ENCODE measurements at places on chromosomes 4 and X.

DNA sequence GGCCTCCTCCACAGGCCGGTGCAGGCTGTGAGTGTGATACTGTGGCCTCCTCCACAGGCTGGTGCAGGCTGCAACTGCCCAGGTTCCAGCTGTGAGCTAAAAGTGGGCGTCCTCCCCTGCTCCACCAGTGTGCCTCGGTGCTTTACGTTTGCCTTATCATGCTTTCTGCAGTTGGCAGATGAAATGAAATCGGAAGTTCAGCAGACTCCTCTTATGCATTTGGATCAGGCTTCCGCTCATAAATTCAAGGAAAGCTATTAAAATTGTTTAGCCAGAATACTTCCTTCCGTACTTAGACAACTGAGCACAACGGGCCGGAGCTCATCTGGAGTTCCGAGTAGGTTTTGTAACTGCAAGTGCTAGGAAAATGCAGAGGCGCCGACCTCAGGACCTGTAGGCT is 12.0 kb downstream of the CYP4V2 start:
- no peak for DNase-seq
- no peaks in the 10 kb centered on the region for H3K4me1 ChIP-seq
- no peaks in the 10 kb centered on the region for H3K27me3 ChIP-seq

GRCh38 chr4:37567836-37568235 is 118.3 kb downstream of the RELL1 start:
- no peak overlapping the region for H3K27ac ChIP-seq
- H3K4me1 ChIP-seq: no peaks in the 10 kb centered on the region
- no peaks in the 10 kb centered on the region for H3K36me3 ChIP-seq
- H3K4me3 ChIP-seq: no peak overlapping the region

- H3K4me1 ChIP-seq: no peaks in the 10 kb centered on the region
- no peaks in the 10 kb centered on the region for H3K36me3 ChIP-seq
- no peak overlapping the region for H3K27ac ChIP-seq
These were observed 143.3 kb downstream of the BANK1 start for GRCh38 chr4:101933855-101934254.

DNA sequence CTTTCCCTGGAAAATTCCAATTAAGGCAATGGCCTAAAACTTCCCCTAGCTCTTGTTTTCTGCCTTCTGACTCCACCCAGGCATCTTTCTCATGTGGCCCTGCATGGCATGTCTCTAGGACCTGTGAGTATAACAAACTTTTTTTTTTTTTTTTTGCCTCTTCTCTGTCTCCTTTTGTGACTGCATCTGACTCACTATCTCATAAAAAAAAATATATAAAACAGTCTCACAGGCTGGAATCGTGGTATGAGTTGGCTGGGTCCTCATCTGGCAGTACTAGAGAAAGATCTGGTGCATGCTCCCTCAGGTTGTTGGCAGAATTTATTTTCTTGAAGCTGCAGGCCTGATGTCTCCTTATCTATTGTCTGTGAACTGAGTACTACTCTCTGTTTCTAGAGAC is 313.9 kb downstream of the TECRL start:
- no peak for DNase-seq
- H3K4me3 ChIP-seq: no peak overlapping the region
- H3K36me3 ChIP-seq: no peaks in the 10 kb centered on the region

DNA sequence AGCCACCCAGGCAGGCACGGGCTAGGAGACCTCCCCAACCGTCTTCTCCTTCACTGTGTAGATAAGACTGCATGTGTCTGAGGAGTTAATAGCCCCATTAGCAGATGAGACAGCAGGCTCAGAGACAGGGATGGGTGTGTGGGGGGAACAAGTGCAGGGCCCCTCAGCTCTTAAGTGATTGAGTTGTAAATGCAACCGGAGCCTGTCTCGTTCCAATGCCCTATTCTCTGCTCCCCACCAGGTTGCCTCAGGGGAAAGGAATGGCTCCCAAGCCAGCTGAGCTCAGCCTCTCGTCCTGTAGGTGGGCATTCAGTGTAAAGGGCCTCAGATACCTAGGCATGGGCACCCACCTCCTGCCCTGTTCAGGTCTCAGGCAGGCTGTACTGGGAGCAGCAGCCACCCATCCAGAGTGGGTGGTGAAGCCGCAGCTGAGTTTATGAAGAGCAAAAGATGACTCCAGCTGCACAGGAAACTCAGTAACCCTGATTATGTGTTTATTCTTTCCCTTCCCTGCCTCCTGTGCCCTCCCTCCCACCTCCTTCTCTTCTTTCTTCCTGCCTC is 87.3 kb downstream of the PJA1 start:
- H3K36me3 ChIP-seq: no peaks in the 10 kb centered on the region
- no peaks in the 10 kb centered on the region for H3K4me1 ChIP-seq
- H3K4me3 ChIP-seq: no peak overlapping the region
- no peak overlapping the region for H3K27ac ChIP-seq

All from Peyer's patch (tissue), 4 donors.